Right cardiac atrium (tissue), 5 donors: ENCODE measurements at places on chromosomes 1 and 21.

GRCh38 chr1:39788758-39789570, at the start of gene BMP8B:
Gene BMP8B, minus strand, starts transcription at chr1:39788865. Its CDS starts 380 bp downstream, at chr1:39788485.
- DNase-seq, result peak; percentile 50

GRCh38 chr1:3480369-3480719, 25.9 kb downstream of the ARHGEF16 start:
- DNase-seq, result no peak

GRCh38 chr1:69702085-69702484, 134.4 kb downstream of the LRRC7 start:
- no peak for DNase-seq

DNA sequence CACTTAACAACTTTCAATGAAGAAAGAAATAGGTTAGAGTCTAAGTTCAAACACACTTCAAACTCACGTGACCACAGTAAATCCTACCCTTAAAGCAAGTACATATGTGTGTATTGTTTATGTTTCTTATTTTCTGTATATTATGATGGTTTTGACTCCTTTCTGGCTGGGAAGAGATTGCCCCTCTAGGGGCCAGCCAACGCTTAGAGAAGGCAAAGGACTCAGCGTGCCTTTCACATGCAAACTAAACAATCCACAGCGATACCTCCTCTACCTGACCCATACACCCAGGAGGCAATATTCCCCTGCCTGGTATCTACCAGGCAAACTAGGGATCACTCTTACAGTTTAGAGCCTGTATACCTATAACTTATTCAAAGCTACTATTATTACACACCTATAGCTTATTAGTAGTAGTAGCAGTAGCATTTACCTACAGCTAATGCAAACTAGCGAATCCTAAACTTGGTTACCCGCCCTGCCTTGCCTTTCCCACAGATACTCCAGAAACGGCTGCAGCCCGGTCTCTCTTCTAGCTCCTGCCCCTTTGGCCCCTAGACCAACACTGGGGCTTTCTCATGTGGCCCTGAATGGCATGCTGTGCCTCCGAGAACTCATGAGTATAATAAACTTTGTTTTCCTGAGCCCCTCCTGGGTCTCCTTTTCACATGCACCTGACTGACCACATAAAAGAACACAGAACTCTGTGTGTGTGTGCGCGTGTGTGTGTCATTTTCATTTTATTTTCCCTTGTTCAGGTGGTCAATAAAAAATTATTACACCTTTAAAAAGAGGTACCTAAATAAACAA, 14.0 kb downstream of the NRIP1 start:
- DNase-seq, result no peak

GRCh38 chr21:42140196-42140934, 69.2 kb downstream of the UMODL1 start:
- peak; percentile 50 for DNase-seq

DNA sequence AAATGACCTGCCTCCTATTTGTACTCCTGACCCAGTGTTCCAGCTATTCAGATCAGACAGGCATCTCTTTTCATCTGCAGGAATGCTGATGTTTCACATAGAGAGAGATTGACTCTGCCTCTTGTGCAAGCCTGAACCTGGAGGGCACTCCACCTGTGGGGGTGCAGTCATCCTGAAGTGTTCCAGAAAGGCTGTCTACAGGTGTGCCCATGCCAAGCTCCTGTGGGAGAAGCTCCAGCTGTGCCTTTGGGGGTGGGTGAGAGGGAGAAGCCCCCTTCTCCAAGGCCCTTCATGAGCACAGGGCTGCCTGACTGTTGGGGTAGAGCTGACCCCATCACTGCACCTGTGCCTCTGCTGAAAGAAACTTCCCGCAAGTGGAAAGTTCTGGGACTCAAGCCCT, 22.8 kb downstream of the IFI44 start:
- no peak for DNase-seq

- DNase-seq, result no peak
These were observed 1011.8 kb downstream of the PLA2G4A start for GRCh38 chr1:187840557-187840956.

DNA sequence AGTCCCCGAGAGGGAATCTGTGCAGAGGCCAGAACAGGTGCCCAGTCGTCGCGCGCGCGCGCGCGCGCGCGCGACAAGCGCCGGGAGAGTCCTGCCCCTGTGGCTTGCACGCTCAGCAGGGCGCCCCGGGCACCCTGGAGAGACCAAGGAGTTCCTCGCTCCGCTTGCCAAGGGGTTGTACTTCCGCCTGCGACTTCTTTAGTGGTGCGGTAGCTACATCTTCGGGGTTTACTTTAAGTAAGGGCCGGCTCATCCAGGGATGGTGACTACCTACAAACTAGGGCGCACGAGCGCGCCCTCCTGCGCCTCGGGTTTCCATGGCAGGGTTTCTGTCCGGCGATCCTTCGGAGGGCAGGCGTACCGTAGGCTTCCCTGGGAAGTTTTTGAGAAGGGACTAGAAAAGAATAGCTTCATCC, 1.4 kb downstream of the LHX4 start:
- DNase-seq, result no peak

GRCh38 chr1:189977184-189977583, 500.5 kb downstream of the BRINP3 start:
- no peak for DNase-seq

- peak; percentile 63 for DNase-seq
These were observed 226.8 kb downstream of the LMX1A start for GRCh38 chr1:165129568-165130164.

DNA sequence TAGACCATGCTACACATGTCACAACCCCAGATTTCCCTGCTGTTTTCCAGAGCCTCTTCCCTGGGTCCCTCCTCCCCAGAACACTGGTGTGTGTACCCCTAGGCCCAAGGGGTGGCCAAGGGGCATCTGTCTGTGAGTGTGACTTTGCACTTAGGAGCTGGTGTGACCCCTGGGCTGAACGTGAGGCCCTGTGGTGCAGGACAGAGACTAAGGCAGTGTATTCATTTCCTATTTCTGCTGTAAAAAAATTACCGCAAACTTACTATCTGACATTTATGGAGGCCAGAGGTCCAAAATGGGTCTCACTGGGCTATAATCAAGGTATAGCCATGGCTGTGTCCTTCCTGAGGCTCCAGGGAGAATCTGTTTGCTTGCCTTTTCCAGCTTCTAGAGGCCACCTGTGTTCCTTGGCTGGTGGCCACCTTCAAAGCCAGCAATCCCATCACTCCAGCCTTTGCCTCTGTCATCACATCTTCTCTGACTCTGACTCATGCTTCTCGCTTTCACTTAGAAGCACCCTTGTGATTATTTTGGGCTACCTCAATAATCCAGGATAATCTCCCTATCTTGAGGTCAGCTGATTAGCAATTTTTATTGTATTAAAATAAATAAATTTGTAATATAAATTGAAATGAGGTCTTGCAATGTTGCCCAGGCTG, 24.0 kb upstream of the ELOA start:
- DNase-seq, result no peak

- DNase-seq, result no peak
These were observed 453.1 kb upstream of the ZRANB2 start for GRCh38 chr1:71533950-71534349.

DNA sequence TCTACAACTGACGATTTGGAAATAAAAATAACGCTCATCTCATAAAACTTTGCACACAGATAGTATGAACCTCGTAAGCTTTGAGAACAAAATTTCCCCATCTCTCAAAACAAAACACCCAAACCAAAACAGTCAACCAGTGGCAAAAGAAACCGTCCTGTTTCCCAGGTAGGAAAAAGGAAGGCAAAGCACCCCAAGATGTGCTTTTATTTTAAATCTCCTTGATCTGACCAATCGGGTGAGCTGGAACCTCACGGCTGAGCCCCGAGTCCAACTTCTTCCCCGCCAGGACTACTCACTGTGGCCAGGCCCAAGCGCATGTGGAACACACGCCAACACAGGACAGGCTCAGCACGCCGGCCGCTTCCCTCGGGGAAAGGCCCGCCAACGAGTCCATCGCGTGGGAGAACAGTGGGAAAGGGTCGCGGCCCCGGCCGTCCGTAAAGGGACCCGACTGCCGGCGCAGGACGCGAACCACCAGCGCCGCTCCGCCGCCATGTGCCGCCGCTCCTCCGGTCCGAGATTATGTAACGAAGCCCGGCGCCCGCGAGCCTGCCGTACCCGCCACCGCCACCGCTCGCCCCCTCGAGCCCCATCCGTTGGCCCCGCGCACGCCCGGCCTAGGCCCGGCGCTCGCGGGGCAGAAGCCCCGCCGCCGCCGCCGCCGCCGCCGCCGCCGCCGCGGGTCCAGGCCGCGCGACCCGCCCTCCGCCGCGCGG, 759 bp downstream of the AHCTF1 start:
- peak; percentile 83 for DNase-seq

- DNase-seq, result peak; percentile 31
These were observed 1.2 kb upstream of the ADAM15 start for GRCh38 chr1:155049651-155050559.
